ENCODE measurements at places on chromosomes 6 and 20. TPM values are rescaled to one million over a fixed set of nuclear protein-coding genes. Genes with fewer than 3 reads are reported as not detected.

Gene TNF
- 0.79 TPM for total RNA-seq

Gene GPX5
- total RNA-seq, result 4.3 TPM

Gene LHFPL5
- total RNA-seq, result not detected

Gene RUNX2
- 26.1 TPM for total RNA-seq

Gene PAK5
- 0.19 TPM for total RNA-seq

Gene SGK1
- 118 TPM for total RNA-seq

Gene DDO
- total RNA-seq, result not detected

Gene SPATS1
- not detected for total RNA-seq

Gene BCAS4
- 16.7 TPM for total RNA-seq

Gene GGTLC1
- total RNA-seq, result not detected

Gene SLC24A3
- 0.79 TPM for total RNA-seq

Gene ANKRD66
- not detected for total RNA-seq

Gene CALHM6
- total RNA-seq, result not detected

Gene MARCKS
- 261 TPM for total RNA-seq

Gene SLC9A8
- total RNA-seq, result 6.9 TPM

Gene SERPINB6
- total RNA-seq, result 75.3 TPM

Gene TREM1
- total RNA-seq, result 0.20 TPM

Gene HLA-DPA1
- total RNA-seq, result 0.50 TPM
